Fibroblast of skin of right biceps (primary cell): ENCODE measurements at places on chromosomes 6 and 20.
A peak's percentile ranks its signal among the peaks of the same experiment; 100 is the strongest.

DNA sequence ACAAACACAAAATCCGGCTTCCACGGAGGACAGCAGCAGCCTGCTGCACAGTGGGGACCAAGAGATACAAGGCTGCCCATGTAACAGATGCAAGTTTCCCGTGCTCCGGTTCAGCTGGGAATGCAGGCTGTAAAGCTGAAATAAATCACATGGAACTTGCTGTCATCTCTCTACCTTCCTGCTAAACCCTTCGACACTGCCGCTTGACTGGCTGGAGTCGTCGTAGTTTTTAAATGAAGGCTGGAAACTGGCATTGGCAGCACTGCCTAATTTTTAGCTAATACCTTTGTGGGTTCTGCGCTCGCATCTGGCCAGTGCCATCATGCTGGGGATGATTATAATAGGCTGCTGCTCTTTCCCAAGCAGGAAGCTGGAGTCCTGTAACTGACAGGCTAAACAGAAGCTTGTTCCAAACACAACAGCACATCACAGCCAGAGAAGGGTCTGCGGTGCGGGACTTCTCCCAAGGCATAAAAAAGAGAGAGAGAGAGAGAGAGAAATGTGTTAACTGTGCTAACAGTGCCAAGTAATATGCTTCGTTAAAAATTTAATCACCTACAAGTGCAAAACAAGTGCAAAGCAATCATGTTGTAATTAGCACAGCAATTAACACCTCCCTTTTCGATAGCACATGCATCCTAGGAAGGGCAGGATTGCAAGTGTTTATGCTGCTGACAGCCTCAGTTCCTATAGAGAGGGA, 146.1 kb downstream of the TFAP2A start:
- no peak for DNase-seq

- DNase-seq: no peak
Observed at GRCh38 chr6:43310624-43311023, 2.0 kb upstream of the CRIP3 start.

GRCh38 chr6:130575971-130576370, 210.2 kb downstream of the TMEM200A start:
- no peak for DNase-seq

DNA sequence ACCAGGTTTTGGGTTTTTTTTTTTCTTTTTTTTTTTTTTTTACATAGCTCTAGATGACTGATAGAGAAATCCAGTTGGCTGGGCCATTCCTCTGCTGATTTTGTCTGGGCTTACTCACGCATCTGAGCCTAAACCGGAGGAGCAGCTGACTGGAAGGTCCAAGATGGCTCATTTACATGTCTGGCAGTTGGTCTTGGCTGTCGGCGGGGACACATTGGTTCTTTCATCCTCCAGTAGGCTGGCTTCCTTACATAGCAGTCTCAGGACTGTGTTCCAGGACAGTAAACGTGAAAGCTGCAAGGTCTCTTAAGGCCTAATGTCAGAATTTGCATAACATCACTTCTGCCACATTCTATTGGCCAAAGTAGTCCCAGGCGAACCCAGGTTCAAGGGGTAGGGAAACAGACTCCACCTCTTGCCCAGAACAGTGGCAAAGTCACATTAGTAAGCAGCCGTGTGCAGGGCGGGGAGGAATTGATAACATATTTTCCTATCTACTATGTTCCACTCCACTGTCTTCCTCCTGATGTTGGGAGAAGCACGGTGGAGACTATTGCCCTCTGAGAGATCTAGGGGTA, 87.0 kb downstream of the CDH22 start:
- no peak for DNase-seq

GRCh38 chr6:74182992-74183391, 487.0 kb downstream of the CD109 start:
- no peak for DNase-seq

DNA sequence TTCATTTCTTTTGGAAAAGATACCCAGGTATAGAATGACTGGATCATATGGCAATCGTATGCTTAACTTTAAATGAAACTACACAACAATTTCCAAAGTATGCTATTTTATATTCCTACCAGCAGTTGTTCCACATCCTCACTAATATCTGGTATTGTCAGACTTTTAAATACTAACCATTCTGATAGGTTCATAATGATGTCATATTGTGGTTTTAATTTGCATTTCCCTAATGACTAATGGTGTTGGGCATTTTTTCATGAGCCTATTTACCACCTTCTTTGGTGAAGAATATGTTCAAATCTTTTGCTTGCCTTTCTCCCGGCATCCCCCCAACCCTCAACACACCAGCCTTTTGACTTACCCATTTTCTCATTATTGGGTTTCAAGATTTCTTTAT, 96.2 kb upstream of the HMGN3 start:
- no peak for DNase-seq

DNA sequence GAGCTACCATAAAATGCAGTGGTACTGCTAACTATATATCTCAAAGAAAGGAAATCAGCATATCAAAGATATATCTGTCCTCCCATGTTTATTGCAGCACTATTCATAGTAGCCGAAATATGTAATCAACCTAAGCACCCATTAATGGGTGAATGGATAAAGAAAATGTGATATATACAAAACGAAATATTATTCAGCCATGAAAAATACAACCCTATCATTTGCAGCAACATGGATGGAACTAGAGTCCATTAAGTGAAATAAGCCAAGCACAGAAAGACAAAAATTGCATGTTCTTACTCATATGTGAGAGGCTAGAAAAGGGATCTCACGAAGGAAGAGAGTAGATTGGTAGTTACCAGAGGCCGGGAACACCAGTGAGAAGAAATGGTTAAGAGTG, 126.1 kb downstream of the PDE10A start:
- DNase-seq: no peak

DNA sequence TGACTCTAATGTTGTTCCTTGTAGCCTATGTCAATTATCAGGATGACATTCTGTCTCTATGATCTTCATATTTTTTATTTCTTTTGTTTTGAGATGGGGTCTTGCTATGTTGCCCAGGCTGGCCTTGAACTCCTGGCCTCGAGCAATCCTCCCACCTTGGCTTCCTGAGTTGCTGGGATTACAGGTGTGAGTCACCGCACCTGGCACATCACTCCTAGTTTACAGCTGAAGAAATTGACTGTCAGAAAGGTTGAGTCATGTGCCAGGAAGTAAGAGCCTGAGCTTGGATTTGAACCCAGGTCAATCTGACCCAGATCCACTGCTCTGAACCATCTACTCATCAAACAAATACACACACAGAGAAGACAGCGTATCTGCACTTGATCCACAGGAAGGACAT, 14.4 kb downstream of the PPP1R3G start:
- DNase-seq: no peak

DNA sequence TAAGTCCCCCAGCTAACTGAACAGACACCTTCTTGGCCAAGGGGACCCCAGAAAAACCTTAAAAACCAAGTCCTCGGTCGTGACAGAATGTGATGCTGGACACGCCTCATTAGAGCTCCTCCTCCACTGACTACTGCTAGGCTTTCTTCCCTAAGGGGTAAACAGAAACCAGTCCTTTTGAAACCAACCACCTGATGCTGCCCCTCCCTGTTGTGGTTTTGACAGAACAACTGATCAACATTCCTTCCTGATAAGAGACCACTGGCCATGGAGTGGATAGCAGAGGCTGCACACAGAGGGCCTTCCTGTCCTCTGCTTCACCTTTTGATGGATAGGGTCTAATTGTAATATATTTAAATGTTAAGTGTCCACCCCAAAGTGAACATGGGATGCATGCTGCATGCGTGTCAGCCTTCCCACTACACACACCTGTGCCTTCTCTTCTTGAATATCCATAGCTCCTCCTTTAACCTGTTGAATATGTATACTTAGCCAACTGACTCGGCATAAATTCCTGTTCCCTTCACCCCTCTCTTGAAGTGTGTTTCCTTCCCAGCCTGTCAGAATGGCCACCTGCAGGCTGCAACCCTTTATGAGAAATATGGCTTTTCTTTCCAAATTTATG, 27.9 kb upstream of the SLC2A12 start:
- no peak for DNase-seq

- peak; percentile 21 for DNase-seq
Observed at GRCh38 chr6:156016186-156016976, 560.7 kb upstream of the NOX3 start.

GRCh38 chr20:40782043-40782368, 93.0 kb upstream of the MAFB start:
- no peak for DNase-seq

GRCh38 chr20:37734228-37734985, 40.6 kb downstream of the CTNNBL1 start:
- DNase-seq: peak; percentile 85

GRCh38 chr20:44616604-44616964, 34.2 kb downstream of the PKIG start:
- DNase-seq: no peak

DNA sequence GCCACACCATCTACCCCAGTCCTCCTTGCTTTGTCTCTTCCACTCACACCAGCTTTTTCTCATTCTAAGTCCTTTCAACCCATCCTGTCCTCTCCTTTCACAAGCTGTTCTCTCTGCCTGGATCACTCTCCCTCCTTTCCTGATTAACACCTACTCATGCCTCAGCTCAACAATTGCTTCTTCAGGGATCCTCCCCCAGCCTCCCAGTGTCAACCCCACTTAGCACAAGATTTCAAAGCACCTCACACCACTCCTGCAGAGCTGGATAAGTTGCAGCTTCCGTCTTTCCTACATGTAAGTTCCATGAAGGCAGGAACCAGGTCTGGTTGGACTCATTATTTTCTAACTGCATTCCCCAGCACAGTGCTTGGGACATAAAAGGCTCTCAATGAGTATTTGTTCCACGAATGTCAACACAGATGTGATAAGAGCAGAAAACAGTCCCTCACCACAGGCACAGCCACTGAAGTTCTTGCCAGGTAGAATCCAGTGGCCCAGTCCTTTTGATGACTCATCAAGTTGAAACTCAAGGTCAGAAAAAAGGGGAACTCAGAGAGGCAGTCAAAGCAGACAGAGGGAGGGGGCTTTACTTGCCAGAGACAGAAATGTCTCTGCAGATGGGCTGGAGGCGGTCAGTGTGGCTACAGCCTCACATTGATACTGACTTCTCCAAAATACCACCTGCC, 193.4 kb upstream of the PRDM1 start:
- no peak for DNase-seq

GRCh38 chr6:26232940-26233648, 131.9 kb upstream of the BTN3A2 start:
- DNase-seq: peak; percentile 88

DNA sequence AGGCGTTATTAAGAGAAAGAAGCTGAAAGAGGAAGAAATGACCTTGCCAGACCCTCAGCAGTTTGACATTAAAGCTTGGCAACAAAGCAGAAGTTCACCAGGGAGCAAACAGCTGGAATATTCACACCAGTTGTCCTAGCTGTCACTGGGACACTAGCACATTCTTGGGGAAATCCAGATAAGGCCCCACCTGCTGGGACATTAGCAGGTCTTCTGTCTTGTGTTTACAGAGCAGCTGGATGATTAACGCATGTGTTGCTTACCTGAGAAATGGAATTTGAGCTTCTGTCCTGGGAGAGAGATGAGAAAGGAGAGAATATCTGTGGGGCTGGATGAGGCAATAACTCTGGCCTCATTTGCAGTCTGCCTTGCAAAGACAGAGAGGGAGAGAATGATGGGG, 137.6 kb upstream of the RIN2 start:
- no peak for DNase-seq

DNA sequence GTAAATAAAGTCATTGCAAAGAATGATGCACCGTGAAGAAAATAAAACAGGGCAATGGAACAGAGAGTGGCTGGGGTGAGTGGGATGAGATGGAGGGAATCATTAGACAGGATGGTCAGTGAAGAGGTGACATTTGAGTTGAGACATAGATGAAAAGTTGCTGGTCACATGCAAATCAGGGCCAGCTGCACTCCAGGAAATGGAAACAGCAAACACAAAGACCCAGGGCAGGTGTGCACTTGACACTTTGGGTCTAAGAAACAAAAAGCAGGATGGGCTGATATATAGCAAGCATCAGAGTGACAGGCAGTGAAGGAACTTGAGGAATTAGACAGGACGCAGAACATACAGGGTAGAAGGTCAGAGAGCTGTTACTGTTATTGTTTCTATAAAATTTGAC, 171.5 kb upstream of the RIPOR2 start:
- DNase-seq: no peak

DNA sequence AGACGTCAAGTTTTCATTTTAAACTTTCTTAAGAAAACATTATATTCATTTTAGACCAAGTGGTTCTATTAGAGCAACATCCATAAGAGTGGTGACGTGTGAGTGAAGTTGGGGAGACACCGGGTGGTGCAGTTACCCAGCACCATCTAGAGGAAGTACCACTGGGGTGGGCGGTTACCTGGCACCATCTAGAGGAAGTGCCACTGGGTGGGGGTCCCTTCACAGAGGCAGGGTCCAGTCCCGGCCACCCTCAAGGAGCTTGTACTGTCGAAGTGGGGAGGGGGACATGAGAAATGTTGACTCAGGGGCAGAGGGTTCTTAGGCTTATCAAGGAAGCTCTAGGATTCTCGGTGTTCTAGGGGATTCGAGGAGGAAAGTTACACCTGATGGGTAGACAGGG, 26.2 kb downstream of the PHACTR3 start:
- DNase-seq: no peak

GRCh38 chr6:167453082-167453446, 128.2 kb downstream of the TTLL2 start:
- no peak for DNase-seq

- no peak for DNase-seq
Observed at GRCh38 chr20:46985671-46986070, 91.0 kb downstream of the EYA2 start.

GRCh38 chr6:84227044-84227433, 404 bp downstream of the CEP162 start:
- DNase-seq: no peak

GRCh38 chr6:35491558-35492257, 5.2 kb downstream of the TEAD3 start:
- DNase-seq: no peak

DNA sequence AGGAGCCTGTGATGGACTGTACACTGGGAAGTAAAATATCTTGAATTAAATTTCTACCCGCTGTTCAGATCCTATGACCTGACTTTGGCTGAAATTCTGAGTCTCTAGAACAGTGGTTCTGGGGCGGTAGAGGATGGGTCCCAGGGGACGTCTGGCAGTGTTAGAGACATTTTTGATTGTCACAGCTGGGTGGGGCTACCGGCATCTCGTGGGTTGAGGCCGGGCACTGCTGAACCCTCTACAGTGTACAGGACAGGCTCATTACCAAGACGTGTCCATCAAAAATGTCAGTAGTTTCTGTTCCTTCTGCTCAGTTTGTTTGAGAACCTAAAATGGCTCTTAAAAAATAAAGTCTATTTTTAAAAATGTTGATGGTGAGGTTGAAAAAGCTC, 11.5 kb upstream of the RPS6KA2 start:
- DNase-seq: no peak

DNA sequence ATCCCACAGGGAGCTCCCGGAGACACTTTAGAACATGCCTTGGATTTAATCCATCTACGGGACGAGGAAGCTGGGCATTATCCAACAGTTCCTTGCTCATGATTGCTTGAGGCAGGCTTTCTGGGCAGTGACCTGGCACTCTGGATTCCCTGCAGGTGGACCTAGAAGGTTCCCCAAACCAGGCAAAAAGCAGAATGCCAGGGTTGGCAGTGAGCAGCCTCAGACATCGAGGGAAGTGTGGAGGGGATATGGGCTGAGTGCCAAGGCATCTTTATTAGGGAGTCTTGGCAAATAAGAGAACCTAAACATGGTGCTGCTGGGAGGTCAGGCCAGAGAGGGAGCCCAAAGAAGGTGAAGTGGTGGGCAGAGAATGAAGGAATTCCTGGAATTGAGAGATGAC, 158.5 kb downstream of the CD83 start:
- no peak for DNase-seq
